Fibroblast of the aortic adventitia (primary cell): ENCODE measurements at places on chromosomes 6 and 20. TPM values are rescaled to one million over a fixed set of nuclear protein-coding genes. Genes with fewer than 3 reads are reported as not detected.

Gene CCHCR1
- total RNA-seq: 21.1 and 42.0 TPM in 2 replicates

Gene TNFRSF6B
- 0.36 TPM in 1 of 2 replicates, not detected in the other for total RNA-seq

Gene TCP11
- total RNA-seq: 0.36 TPM in 1 of 2 replicates, not detected in the other

Gene SIRPD
- total RNA-seq: not detected in 2 replicates

Gene PBOV1
- total RNA-seq: not detected in 2 replicates

Gene UBE2C
- 0.49 and 53.3 TPM in 2 replicates for total RNA-seq
